ENCODE measurements at places on chromosomes 7 and 10. TPM values are rescaled to one million over a fixed set of nuclear protein-coding genes. Genes with fewer than 3 reads are reported as not detected.

SDHAF3 gene
- total RNA-seq, result 8.4 TPM

FXYD4 gene
- not detected for total RNA-seq

CDC14C gene
- not detected for total RNA-seq

SRRM3 gene
- total RNA-seq, result 1.2 TPM

UNCX gene
- total RNA-seq, result not detected

DNAJC12 gene
- 10.1 TPM for total RNA-seq

MYL10 gene
- total RNA-seq, result not detected

GCC1 gene
- total RNA-seq, result 17.9 TPM

TMEM196 gene
- not detected for total RNA-seq

C7orf57 gene
- total RNA-seq, result not detected

AKR1B15 gene
- 1.9 TPM for total RNA-seq

GPNMB gene
- 32.1 TPM for total RNA-seq

ECHDC3 gene
- total RNA-seq, result 605 TPM

FAM241B gene
- total RNA-seq, result 2.6 TPM
